Stimulated activated CD4-positive, alpha-beta T cell treated with anti-CD3 and anti-CD28 coated beads, TNF-alpha, amount 100 ng/mL, for 1 hour (primary cell): ENCODE measurements at places on chromosomes 5 and 9.

DNA sequence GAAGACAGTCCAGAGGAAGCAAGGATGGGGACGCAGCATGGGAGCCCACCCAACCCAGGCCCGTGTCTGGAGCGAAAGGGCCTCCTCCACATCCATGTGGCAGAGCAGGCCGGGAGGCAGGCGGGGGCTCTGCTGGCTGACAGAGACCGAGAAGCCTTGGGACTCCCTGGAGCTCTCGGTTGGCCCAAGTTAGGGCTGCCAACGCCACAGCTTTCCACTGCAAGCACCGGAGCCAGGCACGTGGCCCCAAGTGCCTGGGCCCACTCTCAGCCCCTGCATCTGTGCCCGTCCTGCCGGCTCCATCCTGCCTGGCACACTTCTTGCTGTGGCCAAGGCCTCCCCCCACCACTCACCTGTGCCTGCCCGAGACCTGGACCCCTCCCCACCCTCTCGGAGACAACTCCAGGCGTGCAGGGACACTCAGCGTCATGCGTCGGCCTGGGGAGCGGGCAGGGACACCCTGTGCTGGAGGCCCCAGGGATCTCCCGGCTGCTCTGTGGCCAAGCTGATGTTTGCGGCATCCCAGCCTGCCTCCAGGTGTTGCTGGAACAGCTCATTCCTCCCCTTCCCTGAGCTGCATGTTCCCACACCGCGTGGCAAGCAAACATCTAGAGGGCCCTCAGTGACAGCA, 31.5 kb downstream of the SLC6A3 start:
- DNase-seq: no peak

DNA sequence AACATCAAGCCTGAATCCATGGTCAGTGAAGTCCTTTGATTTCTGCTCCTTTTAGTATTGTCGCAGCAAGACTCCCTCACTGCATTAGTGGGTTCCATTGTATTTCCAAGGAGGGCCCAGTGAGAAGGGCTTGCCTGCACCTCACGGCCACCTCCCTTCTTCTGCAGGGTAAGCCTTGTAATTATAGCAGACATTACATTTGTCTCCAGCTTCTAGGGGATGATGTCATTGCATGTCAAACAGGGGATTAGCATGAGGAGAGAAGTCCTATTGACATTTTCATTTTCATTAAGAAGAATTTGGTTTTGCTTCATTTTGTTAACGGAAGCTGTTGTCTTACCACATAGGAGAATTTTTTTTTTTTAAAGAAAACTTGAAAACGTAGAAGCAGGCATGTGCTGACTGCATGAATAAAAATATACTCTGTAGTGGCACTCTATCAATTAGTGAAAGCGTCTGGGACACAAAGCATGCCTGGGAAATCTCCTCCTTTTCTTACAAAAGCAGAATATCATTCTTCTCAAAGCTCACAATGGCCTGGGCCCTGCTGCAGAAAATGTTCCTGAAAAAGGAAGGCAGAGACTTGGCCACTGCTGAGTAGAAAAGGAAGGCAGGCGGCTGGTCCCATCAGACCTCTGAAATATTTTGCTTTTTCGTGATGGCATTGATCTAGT, 27.1 kb downstream of the MAP1B start:
- DNase-seq: no peak

GRCh38 chr9:127537792-127538191, 74.3 kb upstream of the STXBP1 start:
- DNase-seq: no peak

- DNase-seq: no peak
These were observed 32.5 kb upstream of the GNA14 start for GRCh38 chr9:77680581-77680980.

- no peak for DNase-seq
These were observed 887 bp downstream of the PTPDC1 start for GRCh38 chr9:94085062-94085639.

DNA sequence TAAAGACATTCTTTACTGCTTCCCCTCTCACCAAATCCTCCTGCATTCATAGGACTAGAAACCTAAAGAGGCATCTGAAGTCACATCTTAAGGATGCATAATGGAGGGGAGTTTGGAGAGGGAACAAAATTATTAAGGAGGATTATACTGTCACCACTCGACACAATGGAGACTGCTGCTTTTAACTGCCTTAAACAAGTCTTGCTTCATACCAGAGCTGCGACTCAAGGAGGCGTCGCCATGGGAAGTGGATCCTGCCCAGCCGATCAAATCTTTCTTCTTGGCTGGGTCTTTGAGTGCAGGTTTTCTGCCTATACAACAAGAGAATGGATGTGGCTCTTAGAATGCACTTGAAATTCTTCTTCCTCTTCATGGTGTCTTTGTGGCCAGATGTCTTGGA, 66.7 kb upstream of the FOXE1 start:
- DNase-seq: no peak

DNA sequence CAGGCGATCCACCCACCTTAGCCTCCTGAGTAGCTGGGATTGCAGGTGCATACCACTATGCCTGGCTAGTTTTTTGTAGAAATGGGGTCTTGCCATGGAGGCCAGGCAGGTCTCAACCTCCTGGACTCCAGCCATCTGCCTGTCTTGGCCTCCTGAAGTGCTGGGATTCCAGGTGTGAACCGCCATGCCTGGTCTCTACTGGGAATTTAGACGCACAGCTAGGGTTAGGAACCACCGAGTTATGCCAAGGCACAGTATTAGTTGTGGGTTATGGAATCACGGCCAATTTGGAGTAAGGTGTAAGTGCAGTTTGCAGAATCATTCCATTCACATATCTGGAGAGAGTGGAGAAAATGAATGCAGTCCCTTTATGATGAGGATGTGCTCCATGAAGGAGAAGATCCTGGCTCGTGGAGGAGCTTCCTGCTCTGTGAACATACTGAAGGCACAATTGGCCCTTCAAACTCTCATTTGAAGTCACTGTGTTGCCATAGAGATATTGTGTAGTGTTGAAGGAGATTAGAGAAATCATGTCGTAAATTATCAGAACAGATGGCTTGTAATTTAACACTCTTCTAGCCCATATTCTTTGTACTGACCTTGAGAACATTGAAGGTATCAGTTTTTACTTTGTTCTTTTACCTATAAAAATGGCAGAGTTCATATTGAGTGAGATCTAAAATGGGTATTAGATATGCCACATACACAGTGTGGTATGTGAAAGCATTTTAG, 18.8 kb downstream of the TRIO start:
- no peak for DNase-seq

- no peak for DNase-seq
These were observed 48.2 kb upstream of the MTMR12 start for GRCh38 chr5:32360906-32361305.

DNA sequence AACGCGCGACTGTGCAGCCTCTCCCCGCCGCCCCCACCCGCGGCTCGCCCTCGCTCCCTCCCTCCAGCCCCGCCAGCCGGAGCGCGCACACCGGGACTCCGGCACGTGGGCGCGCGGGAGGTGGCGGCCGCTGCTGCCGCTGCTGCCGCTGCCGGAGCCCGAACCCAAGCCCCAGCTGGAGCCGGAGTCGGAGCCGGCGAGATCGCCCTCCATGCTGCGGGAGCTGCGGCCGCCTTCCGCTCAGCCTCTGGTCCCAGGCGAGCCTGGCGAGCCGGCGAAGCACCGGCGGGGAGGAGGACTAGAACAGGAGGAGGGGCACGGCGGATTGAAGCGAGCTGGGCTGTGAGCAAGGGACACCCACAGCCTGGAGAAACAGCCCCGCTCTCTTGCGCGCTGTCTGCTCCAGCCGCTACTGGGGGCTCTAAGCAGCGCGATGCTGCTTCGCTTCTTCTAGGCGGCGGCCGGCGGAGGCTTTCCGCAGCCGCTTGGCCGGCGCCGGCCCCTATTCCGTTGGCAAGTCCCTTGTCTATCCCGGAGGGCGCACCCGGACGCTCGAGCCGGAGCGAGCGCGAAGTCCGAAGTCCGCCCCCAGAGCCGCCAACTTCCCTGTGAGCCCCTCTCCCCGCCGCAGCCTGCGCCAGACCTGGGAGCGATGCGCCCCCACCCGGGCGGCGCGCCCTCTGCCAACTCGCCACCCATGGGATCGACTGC, 598.7 kb upstream of the SGCD start:
- DNase-seq: no peak

DNA sequence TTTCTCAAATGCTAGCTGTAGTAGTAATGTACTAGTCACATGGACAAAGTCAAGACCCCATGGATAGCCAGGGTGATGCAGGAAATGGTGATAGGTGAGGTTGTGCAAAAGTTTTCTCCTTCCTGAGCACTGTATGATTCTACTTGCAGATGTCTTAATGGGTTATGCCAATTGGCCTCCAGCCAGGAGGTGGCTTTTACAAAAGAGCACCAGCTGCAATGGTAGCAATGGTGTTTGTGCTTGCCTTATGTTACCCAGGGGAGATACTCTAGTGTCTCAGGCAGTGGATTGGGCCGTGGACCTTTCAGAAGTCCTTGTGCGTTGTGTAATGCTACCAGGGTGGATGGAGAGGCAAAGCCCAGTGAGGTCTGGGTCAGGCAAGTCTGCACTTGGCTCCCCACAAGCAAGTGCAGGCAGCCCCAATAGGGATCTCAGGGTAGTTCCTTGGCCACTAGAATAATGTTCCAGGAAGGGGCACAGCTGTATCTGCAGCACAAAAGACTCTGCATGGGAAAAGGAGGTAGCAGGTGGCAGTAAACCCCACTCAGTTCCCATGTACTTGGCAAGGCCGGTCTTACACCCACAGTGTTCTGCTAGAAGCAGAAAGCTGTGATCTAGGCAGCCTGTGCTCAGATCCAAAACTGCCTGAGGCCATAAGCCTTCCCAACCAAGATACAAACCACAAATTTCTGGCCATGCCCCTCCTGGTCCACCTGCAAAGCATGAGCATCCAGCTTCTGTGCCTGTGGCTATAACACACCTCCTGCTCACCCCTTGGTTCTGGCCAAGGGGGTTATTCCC, 46.4 kb upstream of the EDIL3 start:
- no peak for DNase-seq

DNA sequence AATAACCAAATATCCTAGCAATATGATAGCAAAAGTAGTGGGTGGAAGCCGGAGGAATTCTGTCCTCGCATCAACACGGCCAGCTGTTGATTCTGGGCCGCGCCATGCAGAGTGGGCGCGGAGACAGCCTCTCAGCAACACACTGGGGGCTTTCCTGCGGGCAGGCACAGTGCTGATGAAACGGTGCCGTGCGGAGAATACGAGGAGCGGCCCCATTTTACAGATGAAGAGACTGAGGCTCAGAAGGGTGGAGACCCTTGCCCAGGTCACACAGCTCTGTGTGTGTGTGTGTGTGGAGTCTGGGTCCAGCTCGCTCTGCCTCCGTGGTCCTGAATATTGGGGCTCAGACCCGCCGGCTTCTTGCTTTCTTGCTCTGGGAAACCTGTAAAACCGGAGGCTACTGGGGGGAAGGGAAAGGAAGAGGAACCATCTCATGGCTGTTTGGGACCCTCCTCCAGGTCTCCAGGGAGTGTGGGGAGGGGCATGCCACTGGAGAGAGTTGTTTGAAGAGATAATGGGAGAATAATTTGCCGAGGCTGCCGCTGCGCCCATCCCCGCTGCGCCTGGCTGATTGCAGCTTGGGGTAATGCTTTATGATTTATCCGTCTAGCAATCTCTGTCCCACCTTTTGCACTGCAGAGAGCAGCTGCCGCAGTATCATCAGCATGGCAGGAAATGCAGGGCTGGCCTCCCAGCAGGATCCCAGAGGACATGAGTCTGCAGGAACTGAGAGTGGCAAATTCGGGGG, 36.6 kb downstream of the NCS1 start:
- no peak for DNase-seq

DNA sequence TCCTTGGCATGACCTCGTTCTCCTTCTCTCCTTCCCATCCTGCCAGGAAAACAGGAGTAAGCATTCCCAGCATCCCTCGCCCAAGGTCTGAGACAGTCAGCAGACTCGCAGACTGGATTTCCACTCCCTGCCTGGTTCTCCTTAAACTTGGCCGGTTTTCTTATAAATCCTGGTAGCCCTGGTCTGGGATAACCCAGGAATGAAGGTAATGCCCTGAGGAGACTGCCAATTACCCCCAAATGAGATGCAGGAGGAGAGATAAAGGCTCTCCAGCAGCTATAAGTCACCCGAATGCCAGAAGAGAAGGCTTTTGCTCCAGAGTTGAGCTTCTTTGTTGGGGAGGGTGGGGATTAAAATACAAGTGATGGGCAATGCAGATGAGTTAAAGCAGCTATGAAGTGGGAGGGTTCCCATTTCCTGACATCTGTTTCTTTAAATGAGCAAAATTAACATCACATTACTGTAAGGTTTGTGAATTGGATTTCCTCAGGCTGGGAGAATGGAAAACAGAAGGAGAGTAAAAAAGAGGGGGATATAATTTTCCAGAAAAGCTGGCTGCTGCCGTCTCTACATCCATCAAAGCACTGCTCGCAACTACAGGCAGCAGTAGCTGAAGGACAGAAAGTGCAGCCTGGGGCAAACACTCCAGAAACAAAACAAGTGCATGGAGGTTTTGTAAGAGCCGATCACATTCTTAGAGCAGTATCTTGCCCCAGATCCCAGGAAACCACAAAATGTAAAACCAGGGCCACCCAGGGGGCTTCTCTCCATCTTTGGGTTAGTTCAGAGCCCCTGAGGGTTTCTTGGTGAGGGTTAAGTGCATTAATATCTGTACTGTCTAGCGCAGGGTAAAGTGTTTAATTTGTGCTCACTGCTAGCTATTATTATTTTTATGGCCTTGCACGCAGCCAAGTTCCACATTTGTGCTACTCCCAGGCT, 177.6 kb upstream of the PANK3 start:
- no peak for DNase-seq

- no peak for DNase-seq
These were observed 1.2 kb upstream of the TJP2 start for GRCh38 chr9:69172895-69173294.
